ENCODE measurements at places on chromosomes 16 and 17.

DNA sequence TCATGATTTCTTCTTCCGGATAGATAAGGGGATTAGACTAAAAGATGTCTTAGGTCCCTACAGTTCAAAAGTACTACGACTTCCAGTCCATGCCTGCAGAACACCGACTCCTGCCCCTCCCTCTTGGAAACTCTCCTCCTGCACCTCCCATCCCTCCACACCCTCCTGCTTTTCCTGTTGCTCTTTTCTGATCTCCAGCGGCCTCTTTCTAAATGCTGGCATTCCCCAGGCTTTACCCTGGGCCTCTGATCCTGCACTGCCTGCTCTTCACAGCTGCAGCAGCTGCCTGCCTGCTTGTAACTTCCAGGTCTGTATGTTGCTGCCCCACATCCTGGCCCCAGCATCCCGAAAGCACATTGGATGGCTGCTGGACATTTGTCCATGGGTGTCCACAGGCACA, 154.2 kb downstream of the KCNJ12 start:
- DNase-seq = no peak

GRCh38 chr17:70298929-70299531, 129.7 kb downstream of the KCNJ2 start:
- no peak for DNase-seq

GRCh38 chr16:1654505-1655268, 23.4 kb upstream of the JPT2 start:
- DNase-seq = no peak

DNA sequence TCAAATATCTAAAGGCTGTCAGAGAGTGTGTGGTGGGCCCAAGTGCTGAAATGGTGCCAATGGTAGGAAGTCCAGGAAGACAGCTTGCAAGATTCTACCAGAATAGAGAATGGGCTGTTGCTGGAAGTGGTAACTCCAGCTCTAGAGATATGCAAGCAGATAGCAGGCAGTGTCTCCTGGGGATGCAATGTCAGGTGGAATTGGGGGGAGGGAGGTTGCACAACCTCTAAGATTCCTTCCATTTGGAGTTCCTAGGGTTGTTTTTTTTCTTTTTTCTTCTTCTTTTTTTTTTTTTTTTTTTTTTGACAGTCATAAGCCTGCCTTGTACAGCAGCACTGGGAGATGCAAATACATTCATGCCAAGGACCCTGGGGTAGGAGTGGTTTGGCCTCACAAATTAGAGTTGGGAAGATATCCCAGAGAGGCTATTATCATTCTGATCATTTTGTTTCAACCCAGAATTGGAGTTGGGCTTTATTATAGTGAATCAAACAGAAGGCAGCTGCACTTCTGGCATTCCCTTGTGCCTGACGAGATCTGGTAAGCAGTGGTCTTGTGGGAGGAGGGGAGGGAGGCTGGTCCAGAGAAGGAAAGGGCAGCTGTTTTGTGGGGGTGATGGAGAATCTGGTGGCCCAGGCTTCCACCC, 51.1 kb downstream of the SLC6A2 start:
- no peak for DNase-seq

DNA sequence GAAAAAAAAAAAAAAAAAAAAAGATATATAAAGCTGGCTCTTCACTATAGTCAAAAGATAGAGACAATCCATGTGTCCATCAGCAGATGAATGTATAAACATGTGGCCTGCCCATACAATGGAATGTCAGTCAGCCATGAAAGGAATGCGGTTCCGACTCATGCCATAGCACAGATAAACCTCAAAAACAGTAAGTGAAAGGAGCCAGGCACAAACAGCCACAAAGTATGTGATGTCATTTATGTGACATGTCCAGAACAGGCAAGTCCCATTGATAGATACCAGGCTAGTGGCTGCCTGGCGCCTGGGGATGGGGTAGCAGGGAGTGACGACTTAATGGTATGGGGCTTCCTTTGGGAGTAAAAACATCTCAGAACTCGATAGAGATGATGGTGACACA, 155.7 kb downstream of the CMIP start:
- DNase-seq = peak; percentile 97

- DNase-seq = no peak
Observed at GRCh38 chr16:10338426-10338825, 47.4 kb upstream of the ATF7IP2 start.

- DNase-seq = peak; percentile 39
Observed at GRCh38 chr17:42050393-42051012, at the start of gene C17orf113. TSS of gene C17orf113 (minus strand) at chr17:42050601. CDS start at chr17:42043376, 7,225 bp downstream.

GRCh38 chr16:26951950-26952349, 114.8 kb upstream of the C16orf82 start:
- DNase-seq = no peak

- DNase-seq = peak; percentile 98
Observed at GRCh38 chr17:65785109-65785508, 223.7 kb upstream of the AXIN2 start.

- DNase-seq = no peak
Observed at GRCh38 chr16:77553130-77553529, 118.3 kb upstream of the ADAMTS18 start.

GRCh38 chr16:24984101-24984500, 31.1 kb downstream of the ARHGAP17 start:
- no peak for DNase-seq
